ENCODE measurements at places on chromosomes 16 and 17. TPM values are rescaled to one million over a fixed set of nuclear protein-coding genes. Genes with fewer than 3 reads are reported as not detected.
A peak's percentile ranks its signal among the peaks of the same experiment; 100 is the strongest.

Gene WFIKKN1
- 0.18 TPM for total RNA-seq

Gene NOS2
- 0.07 TPM for total RNA-seq

Gene HERPUD1
- total RNA-seq, result 225 TPM

Gene SMTNL2
- not detected for total RNA-seq

Gene PRM2
- not detected for total RNA-seq

Gene XYLT1
- total RNA-seq, result 33.8 TPM

- H3K27ac ChIP-seq, result no peak overlapping the region
- H3K36me3 ChIP-seq, result peaks cover 8% of the 10 kb centered on the region
- H3K27me3 ChIP-seq, result peaks cover 52% of the 10 kb centered on the region
- no peak for DNase-seq
- peaks cover 5% of the 10 kb centered on the region for H3K4me1 ChIP-seq
These were observed 1.6 kb upstream of the SMTNL2 start for GRCh38 chr17:4582691-4583090.

DNA sequence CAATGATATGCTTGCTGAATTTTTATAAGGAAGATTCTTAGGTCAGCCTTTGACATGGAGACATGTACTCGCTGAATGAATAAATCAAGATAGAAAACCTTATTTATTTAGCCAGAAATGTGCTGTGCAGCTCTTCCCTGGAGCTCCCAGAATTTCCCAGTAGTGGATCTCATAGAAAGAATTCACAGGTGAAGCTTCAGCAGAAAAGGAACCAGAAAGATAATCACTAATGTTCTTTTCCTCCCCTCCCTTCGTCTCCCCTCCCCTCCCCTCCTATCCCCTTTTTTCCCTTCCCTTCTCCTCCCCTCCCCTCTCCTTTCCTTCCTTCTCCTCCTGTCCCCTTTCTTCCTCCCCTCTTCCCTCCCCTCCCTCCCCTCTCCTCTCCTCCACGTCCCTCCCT is 158.2 kb downstream of the MAP2K6 start:
- H3K27me3 ChIP-seq, result peaks cover 29% of the 10 kb centered on the region
- H3K27ac ChIP-seq, result no peak overlapping the region
- no peak overlapping the region for H3K4me3 ChIP-seq
- DNase-seq, result no peak
- no peaks in the 10 kb centered on the region for H3K36me3 ChIP-seq

- peaks cover 8% of the 10 kb centered on the region for H3K36me3 ChIP-seq
- no peaks in the 10 kb centered on the region for H3K27me3 ChIP-seq
- no peak overlapping the region for H3K4me3 ChIP-seq
- no peak for DNase-seq
These were observed 2.8 kb upstream of the PRKAR1A start for GRCh38 chr17:68509141-68510057.

GRCh38 chr17:7323731-7324437 is 5.3 kb downstream of the NEURL4 start:
- H3K4me1 ChIP-seq, result peaks cover 21% of the 10 kb centered on the region
- no peak overlapping the region for H3K27ac ChIP-seq
- peak overlapping the region; percentile 41 for H3K4me3 ChIP-seq
- DNase-seq, result peak; percentile 55
- H3K36me3 ChIP-seq, result peaks cover 5% of the 10 kb centered on the region
- H3K27me3 ChIP-seq, result no peaks in the 10 kb centered on the region

GRCh38 chr16:7820816-7821215 is 488.2 kb downstream of the RBFOX1 start:
- H3K4me3 ChIP-seq, result no peak overlapping the region
- no peaks in the 10 kb centered on the region for H3K27me3 ChIP-seq
- no peak for DNase-seq
- H3K4me1 ChIP-seq, result no peaks in the 10 kb centered on the region

- peak overlapping the region; percentile 14 for H3K27ac ChIP-seq
- H3K36me3 ChIP-seq, result peaks cover 2% of the 10 kb centered on the region
- DNase-seq, result no peak
- no peaks in the 10 kb centered on the region for H3K27me3 ChIP-seq
- peaks cover 72% of the 10 kb centered on the region for H3K4me1 ChIP-seq
- no peak overlapping the region for H3K4me3 ChIP-seq
These were observed 2.5 kb upstream of the PRR29 start for GRCh38 chr17:63995626-63996025.

- DNase-seq, result no peak
- H3K27ac ChIP-seq, result no peak overlapping the region
- H3K36me3 ChIP-seq, result no peaks in the 10 kb centered on the region
- no peak overlapping the region for H3K4me3 ChIP-seq
- peaks cover 4% of the 10 kb centered on the region for H3K27me3 ChIP-seq
These were observed 107.3 kb upstream of the MAF start for GRCh38 chr16:79707876-79708275.

DNA sequence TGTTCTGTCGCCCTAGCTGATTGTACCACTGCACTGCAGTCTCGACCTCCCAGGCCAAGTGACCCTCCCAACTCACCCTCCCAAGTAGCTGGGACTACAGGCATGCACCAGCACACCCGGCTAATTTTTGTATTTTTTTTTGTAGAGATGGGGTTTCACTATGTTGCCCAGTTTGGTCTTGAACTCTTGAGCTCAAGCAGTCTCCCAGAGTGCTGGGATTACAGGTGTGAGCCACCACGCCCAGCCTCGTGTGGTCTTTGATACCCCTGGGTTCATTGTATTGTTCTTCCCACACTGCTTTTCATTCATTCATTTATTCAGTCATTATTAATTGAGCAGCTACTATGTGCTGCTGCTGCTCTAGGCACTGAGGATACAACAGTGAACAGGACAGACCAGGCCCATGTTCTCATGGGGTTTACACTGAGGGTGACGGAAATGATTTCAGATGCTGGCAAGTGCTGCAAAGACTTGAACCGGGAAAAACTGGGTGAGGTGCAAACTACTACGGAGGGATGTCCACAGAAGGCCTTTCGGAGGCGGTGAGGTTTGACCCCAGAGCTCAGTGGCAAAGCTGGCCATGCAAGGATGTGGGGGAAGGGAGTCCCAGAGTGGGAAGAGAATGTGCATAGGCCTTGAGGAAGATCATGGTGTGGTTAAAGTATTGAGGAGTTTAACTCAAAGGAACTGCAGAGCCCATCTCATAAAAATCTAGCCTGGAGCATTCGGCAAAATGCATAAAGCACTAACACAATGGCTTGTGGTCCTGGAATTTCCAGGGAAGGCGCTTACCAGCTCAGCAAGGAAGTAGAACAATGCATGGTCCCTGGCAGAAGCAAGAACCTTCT is 10.9 kb downstream of the ABCC1 start:
- DNase-seq, result no peak
- peaks cover 41% of the 10 kb centered on the region for H3K4me1 ChIP-seq

DNA sequence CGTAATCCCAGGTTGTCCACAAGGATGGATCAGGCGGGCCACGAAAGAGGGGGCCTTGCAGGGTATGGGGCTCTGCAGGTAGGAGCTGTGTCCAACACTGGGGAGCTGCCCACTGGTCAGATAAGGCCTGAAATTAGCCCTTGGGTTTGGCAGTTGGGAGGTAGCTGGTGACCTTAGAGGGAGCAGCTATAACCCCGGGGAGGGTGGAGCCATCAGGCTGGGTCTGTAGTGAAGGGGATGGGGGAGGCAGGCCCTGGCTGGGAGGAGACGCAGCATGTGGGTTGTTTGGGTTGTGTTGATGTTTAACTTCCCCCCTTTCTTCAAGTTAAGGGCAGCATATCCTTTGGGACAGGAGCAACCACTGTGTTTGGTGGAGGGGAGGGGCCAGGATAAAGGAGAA is 5.9 kb downstream of the MLLT6 start:
- H3K27me3 ChIP-seq, result no peaks in the 10 kb centered on the region
- peaks cover 12% of the 10 kb centered on the region for H3K36me3 ChIP-seq
- H3K4me3 ChIP-seq, result no peak overlapping the region
- peaks cover 54% of the 10 kb centered on the region for H3K4me1 ChIP-seq

DNA sequence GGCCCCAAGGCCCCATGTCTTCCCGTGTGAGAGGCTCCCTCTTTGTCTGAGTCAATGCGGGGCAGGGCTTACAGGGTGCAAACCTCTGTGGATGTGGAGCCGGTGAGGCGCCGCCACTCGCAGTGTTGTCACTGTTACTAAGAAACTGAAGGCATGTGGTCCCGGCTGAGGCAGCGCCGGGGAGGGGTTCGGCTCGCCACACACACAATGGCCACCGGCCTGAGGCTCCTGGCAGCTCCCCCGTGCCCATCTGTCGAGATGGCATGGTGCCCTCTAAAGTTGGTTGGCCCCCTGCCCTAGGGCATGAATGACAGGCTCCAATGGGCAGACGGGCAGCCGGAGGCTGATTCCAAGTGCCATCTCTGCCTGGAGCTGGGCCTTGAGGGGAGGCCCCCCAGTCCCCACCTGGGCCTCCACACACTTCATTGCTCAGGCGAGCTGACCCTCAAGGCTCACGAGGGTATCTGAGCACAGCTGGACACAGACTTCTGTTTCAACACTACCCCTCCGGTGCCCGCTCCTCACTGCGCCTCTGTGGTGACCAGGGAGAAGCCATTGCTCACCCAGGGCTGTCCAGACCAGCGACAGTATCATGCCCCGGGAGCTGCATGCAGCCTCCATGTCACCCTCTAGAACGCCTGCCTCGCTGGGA is 137.2 kb downstream of the C16orf78 start:
- H3K4me3 ChIP-seq, result no peak overlapping the region
- no peak overlapping the region for H3K27ac ChIP-seq
- DNase-seq, result no peak
- no peaks in the 10 kb centered on the region for H3K36me3 ChIP-seq
- no peaks in the 10 kb centered on the region for H3K4me1 ChIP-seq
- H3K27me3 ChIP-seq, result no peaks in the 10 kb centered on the region

GRCh38 chr17:45171338-45172231 is 9.9 kb downstream of the HEXIM2 start:
- peak overlapping the region; percentile 6 for H3K27ac ChIP-seq
- H3K4me3 ChIP-seq, result peak overlapping the region; percentile 53
- H3K4me1 ChIP-seq, result peaks cover 9% of the 10 kb centered on the region
- H3K36me3 ChIP-seq, result no peaks in the 10 kb centered on the region
- DNase-seq, result no peak

GRCh38 chr17:80802626-80803450 is 188.8 kb upstream of the CHMP6 start:
- no peak overlapping the region for H3K27ac ChIP-seq
- H3K4me1 ChIP-seq, result peaks cover 3% of the 10 kb centered on the region
- no peaks in the 10 kb centered on the region for H3K27me3 ChIP-seq
- no peaks in the 10 kb centered on the region for H3K36me3 ChIP-seq

- H3K4me1 ChIP-seq, result peaks cover 19% of the 10 kb centered on the region
- peak overlapping the region; percentile 84 for H3K27ac ChIP-seq
- no peak for DNase-seq
These were observed 67.9 kb downstream of the TNRC6C start for GRCh38 chr17:78026381-78026780.

Data from T-helper 17 cell (primary cell).